ENCODE measurements at places on chromosomes 4 and X. TPM values are rescaled to one million over a fixed set of nuclear protein-coding genes. Genes with fewer than 3 reads are reported as not detected.

NRK gene
- total RNA-seq, result 0.96 TPM

EFNB1 gene
- total RNA-seq, result 62.9 TPM

GRIA3 gene
- 0.19 TPM for total RNA-seq

CAMK2D gene
- total RNA-seq, result 78.7 TPM

SORCS2 gene
- 0.63 TPM for total RNA-seq

ARL9 gene
- 0.19 TPM for total RNA-seq

GPR34 gene
- 54.5 TPM for total RNA-seq

CD38 gene
- total RNA-seq, result 7.3 TPM

PASD1 gene
- not detected for total RNA-seq

GABRB1 gene
- total RNA-seq, result not detected

XKRX gene
- 0.28 TPM for total RNA-seq

SCFD2 gene
- total RNA-seq, result 26.4 TPM

SPARCL1 gene
- total RNA-seq, result 1,726 TPM

HPGD gene
- total RNA-seq, result 19.7 TPM

TEX13D gene
- not detected for total RNA-seq

MAOA gene
- 234 TPM for total RNA-seq

TBX22 gene
- total RNA-seq, result not detected

FOXR2 gene
- total RNA-seq, result not detected

CTAG1B gene
- total RNA-seq, result not detected

TEX13B gene
- total RNA-seq, result not detected

RBMXL3 gene
- not detected for total RNA-seq

ERVMER34-1 gene
- total RNA-seq, result 0.60 TPM

SSX4B gene
- not detected for total RNA-seq

LNX1 gene
- 7.2 TPM for total RNA-seq

JAKMIP1 gene
- total RNA-seq, result 0.63 TPM

LRCH2 gene
- 2.2 TPM for total RNA-seq

EOLA2 gene
- 31.3 TPM for total RNA-seq

STAP1 gene
- total RNA-seq, result not detected

KDM5C gene
- total RNA-seq, result 101 TPM

RHOXF2 gene
- not detected for total RNA-seq

NPY5R gene
- total RNA-seq, result 4.8 TPM

FAM53A gene
- total RNA-seq, result 10.9 TPM
